Epithelial cell of proximal tubule (primary cell): ENCODE measurements at places on chromosomes 5 and 9.

GRCh38 chr9:99173570-99174504, 47.9 kb downstream of the ALG2 start:
- DNase-seq, result no peak

- DNase-seq, result no peak
These were observed 133.6 kb upstream of the CDKN2B start for GRCh38 chr9:22142671-22143070.

DNA sequence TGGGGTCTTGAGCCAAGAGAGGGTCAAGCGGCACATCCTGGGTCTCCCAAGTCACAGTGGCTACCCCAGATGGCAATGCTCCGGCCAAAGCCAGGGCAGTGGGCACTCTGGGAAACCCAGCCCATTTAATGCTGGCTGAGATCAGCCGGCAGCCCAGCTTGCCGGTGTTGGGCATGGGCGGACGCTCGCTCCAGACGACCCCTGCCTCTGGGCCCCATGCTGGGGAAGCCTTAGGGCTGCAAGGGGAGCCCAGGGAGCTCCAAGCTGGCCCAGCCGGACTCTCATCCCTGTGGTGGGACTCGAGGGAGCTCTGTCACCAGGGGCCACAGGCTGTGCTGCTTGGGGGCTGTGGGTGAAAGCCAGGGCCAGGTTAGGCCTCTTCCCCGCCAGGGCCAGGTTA, 5.9 kb upstream of the CARD9 start:
- DNase-seq, result no peak

GRCh38 chr5:172725785-172726184, 45.2 kb downstream of the DUSP1 start:
- DNase-seq, result no peak

- no peak for DNase-seq
These were observed 20.8 kb downstream of the ENHO start for GRCh38 chr9:34501889-34502425.

GRCh38 chr9:4509590-4509984, 19.3 kb downstream of the SLC1A1 start:
- DNase-seq, result no peak

- DNase-seq, result no peak
These were observed 112.0 kb upstream of the CACNA1B start for GRCh38 chr9:137765536-137765935.

GRCh38 chr5:93593476-93594131, 10.6 kb downstream of the NR2F1 start:
- DNase-seq, result no peak

GRCh38 chr5:129903466-129904101, 681 bp upstream of the CHSY3 start:
- no peak for DNase-seq

DNA sequence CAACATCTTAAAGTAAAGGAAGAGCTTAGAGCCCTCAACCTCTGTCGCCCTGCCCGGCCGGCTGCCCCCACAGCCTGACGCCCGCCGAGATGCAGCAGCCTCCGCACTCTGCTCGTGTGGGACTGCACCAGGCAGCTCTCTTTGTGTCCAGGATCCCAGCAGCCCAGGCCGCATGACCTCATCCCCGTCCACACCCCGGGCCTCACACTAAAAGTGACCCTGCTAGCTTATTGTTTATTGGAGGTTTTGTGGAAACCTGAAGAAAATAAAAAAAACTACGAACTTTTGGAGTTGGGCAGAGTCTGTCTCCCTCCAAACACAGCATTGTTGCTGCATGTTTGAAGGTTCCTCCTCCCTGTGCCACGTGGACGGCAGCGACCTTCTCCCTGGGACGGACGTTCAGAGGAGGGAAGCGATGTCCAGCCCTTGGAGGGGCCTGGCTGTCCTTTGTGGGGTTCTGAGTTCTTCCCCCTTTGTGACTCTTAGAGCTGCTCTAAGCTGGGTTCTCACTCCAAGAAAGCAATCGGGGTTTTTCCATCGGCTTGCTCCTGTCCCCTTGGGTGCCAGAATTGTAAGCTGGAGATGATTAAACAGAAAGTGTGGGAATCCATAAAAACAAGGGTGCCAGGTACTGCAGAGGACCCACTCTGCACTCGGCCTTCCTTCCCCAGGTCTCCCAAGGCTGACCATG, 103.5 kb upstream of the COL5A1 start:
- no peak for DNase-seq

DNA sequence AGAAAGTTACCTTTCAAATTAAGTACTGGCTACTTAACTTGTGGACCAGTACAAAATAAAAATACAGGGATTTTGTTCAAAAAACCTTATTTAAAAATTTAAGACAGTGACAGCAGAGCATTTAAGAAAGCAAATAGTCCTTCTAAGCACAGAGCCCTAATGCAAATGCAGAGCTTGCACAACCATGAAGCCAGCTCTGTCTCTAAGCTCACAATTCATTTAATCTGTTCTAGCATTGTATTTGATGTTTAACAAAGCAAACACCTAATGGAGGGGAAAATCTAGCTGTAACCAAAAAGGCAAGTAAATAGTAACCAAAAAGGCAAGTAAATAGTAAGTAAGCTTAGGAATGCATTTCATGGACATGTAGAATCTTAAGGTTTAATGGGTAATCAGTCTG, 138.7 kb upstream of the GHR start:
- no peak for DNase-seq

DNA sequence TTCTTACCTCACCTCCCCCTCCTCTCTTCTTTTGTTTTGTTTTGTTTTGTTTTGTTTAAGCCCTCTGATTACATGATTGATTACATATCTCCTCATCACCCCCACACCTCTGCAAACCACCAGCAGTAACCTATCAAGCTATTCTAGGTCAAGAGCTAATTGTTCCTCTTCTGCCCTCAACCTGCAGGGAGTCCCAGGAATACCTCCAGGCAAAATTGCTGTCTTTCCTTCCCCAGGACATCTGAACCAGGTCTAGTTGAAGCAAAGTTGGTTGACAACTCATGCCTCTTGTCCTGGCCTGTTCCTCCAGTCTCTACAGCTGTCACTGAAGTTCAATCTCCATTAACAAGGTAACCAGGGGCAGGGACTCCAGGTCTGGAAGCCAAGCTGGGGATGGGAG, 80.0 kb upstream of the PTGER4 start:
- no peak for DNase-seq

DNA sequence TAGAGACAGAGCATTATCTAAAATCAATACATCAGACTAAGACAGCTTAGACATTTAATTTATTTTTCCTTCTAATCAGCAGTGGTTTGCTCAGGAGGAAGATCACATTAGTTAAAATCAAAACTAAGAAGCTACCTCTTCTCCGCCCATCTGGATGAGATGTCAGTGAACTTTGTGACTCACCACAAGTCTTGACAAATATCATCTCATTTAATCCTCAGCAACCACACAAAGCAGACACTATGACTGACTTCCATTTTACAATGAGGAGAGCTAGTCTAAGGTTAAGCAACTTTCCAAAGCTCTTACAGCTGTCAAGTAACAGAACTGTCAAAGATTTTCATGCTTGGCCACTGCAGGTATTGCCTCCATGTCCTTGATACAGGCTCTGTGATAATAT, 289.5 kb downstream of the DEPDC1B start:
- no peak for DNase-seq
